Stimulated activated CD4-positive, alpha-beta T cell treated with anti-CD3 and anti-CD28 coated beads, Interleukin-15, amount 100 ng/mL, for 1 hour (primary cell): ENCODE measurements at places on chromosomes 7 and 10.

GRCh38 chr10:124605001-124605370, 139.2 kb downstream of the FAM53B start:
- DNase-seq, result no peak

- no peak for DNase-seq
Measured at GRCh38 chr10:121478556-121478955, 119.7 kb downstream of the FGFR2 start.

DNA sequence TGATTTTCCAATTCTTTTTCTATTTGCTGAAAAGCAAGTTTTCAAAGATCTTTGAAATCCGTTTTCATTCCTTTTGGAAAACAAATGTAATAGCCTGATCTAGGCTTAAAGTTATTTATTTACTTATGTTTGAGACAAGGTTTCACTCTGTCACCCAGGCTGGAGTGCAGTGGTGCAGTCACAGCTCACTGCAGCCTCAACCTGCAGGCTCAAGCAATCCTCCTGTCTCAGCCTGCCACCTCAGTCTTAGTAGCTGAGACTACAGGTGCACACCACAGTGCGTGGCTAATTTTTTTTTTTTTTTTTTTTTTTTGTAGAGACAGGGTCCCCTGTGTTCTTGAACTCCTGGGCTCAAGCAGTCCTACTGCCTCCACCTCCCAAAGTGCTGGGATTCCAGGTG, 4.6 kb downstream of the ST7 start:
- DNase-seq, result no peak

DNA sequence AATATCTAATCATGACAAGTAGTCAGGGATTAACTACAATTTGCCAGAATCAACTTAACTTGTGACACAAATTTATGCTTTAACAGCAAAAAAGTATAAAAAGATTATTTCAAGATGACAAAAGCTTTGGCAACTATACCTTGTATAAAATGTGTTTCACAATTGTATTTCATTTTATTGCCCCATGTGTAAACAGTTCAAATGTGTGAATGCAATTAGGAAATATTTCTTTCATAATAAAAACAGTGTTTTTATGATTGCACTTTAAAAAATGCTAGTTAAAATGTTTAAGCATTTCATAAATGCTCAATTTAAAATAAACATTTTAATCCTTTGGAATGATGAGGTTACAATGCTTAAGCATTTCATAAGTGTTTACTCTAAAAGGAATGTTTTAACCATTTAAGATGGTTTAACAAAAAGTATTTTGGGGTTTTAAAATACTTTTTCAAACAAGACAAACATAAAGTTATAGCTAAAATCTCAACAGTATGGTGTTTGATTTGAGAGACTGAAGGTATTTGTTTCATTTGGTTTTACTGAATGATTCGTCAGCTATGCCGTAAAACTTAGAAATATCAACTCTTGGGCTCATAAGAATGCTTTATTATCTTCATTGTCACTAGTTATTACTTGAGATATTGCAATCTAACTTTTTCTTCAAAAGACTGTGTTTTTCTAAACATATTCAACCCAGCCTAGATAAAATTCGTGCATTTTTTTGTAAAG, 50.1 kb downstream of the SFTPD start:
- DNase-seq, result no peak
